Activated T-cell treated with anti-CD3 and anti-CD28 coated beads, Interleukin-2, amount 50 U/mL, for 4 hours (primary cell): ENCODE measurements at places on chromosomes 1 and 21. TPM values are rescaled to one million over a fixed set of nuclear protein-coding genes. Genes with fewer than 3 reads are reported as not detected.

DNA sequence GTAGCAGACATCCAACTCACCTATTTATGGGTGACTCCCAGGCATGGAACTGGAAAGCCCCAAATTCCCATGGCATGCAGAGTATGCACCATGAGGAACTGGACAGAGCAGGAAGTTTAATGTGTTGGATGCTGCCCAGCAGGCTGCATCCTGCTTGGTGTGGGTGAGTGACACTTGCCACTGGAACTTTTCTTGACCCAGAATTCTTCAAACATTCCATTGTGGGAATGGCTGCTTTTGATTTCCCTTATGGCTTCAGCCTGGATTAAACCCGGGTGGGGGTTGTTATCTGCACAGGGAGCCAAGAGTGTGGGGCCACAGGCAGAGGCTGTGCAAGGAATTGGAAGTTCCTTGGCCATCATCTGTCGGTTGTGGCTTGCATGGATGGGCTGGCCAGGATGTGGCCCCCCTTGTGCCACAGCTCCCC lies 26.9 kb upstream of the BACE2 start:
- DNase-seq: no peak

GRCh38 chr1:21594935-21595897 lies 73.9 kb downstream of the RAP1GAP start:
- peak; percentile 23 for DNase-seq

GRCh38 chr21:42125571-42126544 lies 54.7 kb downstream of the UMODL1 start:
- DNase-seq: no peak

- DNase-seq: no peak
Measured at GRCh38 chr1:90133133-90133532, 138.2 kb downstream of the ZNF326 start.

DNA sequence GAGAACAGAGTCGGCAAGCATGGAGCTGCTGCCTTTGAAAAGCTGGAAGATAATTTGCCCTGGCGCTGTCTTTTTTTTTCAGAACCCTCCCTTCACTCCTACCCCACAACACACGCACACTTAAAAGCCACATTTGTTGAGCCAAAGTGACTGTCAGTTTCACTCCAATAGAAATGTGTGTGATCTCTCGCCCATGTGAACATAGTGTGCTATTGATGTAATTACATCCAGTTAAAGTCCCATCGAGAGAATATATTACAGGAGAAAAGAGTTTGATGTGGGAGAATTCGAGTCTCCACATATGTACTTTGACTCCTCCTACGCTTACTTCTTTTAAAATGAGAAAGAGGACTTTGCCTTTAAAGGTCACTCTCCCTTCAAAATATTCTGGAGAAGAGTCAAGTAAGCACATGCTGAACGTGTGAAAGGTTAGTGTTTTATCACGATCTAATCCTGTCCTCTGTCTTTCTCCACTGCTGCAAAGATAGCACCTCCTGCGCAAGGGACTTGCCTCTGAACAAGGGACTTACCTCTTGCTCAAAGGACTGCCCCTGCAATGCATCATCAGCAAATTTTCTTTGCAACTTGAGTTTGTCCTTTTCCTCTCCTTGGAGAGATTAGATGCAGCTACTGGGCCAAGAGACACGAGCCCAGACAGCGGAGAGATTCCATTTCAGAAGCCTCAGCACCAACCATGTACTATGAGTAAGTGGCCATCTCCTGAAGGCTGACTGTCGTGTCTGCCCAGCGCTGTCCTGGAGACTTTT lies 613.9 kb downstream of the PTPRU start:
- DNase-seq: no peak

GRCh38 chr1:192702212-192702902 lies 66.4 kb downstream of the RGS13 start:
- DNase-seq: no peak

DNA sequence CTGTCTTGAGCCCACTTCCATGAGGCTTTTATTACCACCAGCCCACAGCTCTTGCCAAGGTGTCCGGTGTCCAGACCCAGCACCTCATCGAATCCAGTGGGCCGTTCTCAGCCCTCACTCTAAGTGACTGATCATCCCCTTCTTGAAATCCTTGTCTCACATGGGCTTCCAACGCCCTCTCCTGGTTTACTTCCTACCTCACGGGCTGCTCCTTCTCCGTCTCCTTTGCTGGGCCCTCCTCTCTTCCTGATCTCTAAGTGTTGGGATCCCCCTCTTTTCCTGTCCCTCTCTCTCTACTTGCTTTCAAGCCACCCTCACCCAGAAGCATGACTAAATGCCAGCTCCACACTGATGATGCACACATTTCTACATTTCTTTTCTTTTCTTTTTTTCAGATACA lies 9.0 kb upstream of the RHBG start:
- no peak for DNase-seq

GRCh38 chr21:16388291-16388690 lies 658.5 kb downstream of the USP25 start:
- no peak for DNase-seq

GRCh38 chr1:93076268-93076667 lies 2.8 kb upstream of the MTF2 start:
- no peak for DNase-seq

GRCh38 chr1:93014168-93014567 lies 52.9 kb upstream of the DIPK1A start:
- DNase-seq: no peak

GRCh38 chr1:227343206-227343605 lies 24.9 kb upstream of the CDC42BPA start:
- DNase-seq: no peak

- no peak for DNase-seq
Measured at GRCh38 chr1:226029093-226029496, 30.0 kb upstream of the SDE2 start.

GRCh38 chr1:115281143-115281542 lies 56.9 kb downstream of the NGF start:
- DNase-seq: no peak

DNA sequence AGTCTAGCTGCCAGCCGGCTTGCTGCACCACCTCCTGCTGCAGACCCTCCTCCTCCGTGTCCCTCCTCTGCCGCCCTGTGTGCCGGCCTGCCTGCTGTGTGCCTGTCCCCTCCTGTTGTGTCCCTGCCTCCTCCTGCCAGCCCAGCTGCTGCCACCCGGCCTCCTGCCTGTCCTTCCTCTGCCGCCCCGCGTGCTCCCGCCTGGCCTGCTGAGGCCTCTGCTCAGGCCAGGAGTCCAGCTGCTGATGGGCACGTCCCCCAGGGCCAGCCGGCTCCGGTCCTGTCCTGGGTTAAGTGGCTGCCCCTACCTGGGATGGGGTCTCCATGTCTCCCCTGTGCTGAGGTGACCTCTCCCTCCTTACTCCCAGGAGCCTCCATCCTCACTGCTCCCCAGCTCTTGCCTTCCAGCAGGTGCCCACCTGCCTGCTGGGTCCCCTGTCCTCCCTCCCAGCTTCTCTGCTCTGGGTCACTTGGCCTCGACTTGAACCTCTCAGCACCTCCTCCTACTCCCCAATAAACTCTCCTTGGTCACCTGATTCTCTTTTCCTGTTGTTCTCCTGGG lies 870 bp downstream of the KRTAP10-8 start:
- DNase-seq: no peak

DNA sequence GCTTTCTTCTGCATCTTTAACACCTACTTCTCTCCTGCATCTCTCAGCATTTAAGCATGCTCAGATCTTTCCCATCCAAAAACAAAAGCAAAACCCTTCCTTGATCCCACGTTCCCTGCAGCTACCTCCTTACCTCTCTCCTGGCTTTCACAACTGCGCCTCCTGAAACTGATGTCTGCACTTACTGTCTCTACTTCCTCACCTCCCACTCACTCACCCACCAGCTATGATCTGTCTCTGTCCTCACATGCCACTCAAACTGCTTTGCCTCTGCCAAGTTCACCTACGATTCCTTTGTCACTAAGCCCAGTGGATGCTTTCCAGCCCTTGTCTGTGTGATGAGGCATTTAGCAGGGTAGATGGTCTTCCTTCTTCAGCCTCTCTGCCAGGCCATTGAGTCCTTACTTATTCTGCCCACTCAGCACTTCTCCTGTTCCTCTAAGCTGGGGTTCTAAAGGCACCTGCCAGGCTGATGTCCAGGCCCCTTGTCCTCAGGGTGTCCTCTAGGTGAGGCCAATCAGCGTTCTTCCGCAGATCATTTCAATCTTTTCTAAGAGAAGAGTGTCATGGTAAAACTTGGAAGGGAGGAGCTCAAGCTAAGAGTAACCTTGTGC lies 10.0 kb upstream of the GJB3 start:
- no peak for DNase-seq

DNA sequence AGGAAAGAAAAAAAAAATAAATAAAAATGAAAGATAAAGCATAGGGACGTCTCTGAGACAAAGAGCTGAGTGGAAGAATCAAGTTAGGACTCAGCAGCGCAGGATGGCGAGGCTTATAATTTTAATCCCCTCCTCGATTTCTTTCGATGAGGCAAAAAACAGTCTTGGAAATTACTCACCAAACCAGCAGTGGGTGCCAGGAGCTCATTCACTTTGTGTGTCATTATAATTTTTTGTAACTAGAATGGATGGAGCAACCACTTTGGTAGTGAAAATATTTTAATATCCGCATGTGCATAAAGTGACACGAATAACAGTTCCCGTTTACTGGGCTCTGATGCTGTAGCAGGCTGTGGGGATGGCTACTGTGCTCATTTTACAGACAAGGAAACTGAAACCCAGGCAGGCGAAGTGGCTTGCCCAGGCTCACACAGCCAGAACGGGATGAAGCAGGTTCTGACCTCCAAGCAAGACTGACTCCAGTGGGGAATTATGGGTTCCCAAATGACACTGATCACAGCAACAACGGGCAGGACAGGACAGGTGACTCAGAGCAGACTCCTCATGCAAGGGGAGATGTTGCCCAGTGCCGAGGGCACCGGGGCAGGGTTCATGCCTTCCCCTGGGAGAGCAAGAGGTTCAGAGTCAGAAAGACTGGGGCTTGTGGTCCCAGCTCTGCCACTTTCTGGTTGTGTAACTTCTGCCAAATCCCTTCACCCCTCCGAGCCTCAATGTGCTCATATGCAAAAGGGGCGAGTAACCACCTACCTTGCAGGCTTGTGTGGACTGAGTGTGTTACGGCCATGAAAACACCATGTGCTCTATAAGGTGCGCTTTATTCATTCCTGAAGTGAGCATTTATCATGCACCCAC lies 63.6 kb downstream of the RUNX3 start:
- DNase-seq: no peak

GRCh38 chr1:237730826-237731350 lies 159.8 kb downstream of the ZP4 start:
- no peak for DNase-seq

DNA sequence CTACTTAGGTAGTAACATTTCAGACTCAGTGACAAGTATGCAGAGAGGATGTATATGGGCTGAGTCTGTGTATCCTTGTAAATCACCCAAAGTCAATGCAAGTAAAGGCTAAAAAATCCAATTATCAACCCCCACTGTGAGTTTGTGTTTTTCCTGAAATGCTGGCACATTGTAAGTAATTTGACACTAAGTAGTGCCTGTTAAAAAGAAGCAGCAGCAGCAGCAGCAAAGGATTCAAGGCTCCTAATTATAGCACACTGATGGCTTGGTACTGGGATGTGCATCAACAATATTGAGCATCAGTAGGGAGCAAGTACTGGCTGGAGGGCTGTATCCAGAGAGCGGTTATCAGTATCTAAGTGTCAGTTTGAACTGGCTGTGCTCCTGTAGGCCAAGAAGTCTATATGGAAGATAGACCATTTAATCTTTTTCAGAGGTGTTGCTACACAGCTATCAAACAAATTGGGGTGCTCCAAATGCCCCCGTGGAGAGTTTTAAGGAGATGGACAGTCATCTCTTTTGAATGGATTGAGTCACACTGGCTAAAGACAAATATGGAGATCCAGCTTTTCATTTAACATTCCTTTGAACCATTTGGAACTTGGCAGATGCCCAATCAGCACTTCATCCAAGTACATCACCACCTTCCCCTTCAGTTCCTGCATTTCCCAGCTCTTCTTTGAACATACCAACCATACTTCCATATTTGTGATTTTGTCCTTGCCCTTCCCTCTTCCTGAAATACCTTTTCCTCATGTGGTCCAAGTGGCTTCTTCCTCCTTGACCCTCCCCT lies 241.2 kb upstream of the ST6GALNAC5 start:
- no peak for DNase-seq

- DNase-seq: no peak
Measured at GRCh38 chr1:239457491-239458143, 71.2 kb downstream of the CHRM3 start.

DNA sequence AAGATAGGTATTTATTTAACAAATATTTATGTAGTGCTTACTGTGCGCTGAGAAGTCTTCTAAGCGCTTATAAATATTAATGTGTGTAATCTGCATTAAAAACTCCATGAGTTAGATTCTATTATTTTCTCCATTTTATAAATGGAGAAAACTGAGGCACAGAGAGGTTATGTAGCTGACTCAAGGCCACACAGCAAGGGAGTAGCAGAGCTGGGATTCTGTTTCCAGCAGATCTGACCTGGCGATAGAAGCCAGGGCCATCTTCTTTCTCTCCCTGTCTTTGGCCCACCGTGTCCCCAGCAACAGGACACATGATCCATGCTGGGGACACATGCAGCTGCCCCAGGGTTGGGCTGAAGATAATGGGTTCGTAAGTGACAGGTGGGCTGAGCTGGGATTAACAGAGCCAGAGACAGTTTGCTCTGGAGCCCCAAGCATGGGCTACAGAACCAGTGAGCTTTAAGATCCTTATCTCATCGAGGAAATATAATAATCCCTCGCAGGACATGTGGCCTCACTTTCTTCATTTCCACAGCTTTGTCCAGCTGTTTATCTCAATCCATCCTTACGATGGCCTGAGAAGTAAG lies 30.3 kb downstream of the IGSF21 start:
- DNase-seq: no peak

DNA sequence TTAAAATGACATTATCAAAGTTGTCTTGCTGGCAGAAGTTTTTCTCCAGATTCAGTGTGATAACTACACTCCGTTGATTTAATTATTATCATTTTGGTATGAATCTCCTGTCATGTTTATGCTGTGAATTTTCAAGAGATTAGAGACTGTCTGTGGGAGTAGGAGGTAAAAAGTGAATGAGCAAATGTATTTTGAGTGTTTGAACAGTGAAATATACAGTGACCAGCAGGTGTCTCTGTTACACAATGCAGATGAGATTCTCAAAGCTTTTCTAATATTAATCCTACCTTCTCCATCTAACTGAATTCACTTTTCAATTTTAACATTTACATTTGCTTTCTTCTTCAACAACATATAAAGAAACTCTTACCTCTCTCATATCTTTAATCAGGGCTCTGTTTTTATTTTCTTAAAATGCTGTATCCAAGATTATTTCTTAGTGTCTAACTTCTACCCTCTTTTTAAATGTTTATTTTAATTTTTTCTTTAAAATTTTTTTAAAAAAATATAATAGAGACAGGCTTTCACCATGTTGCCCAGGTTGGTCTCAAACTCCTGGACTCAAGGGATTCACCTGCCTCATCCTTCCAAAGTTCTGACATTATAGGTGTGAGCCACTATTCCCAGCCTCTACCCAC lies 20.9 kb upstream of the HSPA13 start:
- no peak for DNase-seq

GRCh38 chr1:65674522-65674921 lies 118.2 kb upstream of the PDE4B start:
- DNase-seq: no peak

Gene BRINP2
- total RNA-seq: not detected

Gene RAB7B
- total RNA-seq: not detected

Gene SLC30A10
- total RNA-seq: not detected

Gene B3GALT2
- 0.50 TPM for total RNA-seq

Gene RNF186
- not detected for total RNA-seq

Gene PTPRU
- 0.19 TPM for total RNA-seq

Gene TMEM63A
- total RNA-seq: 7.1 TPM
